HCT116 (cell line): ENCODE measurements at places on chromosomes 13 and 19.

DNA sequence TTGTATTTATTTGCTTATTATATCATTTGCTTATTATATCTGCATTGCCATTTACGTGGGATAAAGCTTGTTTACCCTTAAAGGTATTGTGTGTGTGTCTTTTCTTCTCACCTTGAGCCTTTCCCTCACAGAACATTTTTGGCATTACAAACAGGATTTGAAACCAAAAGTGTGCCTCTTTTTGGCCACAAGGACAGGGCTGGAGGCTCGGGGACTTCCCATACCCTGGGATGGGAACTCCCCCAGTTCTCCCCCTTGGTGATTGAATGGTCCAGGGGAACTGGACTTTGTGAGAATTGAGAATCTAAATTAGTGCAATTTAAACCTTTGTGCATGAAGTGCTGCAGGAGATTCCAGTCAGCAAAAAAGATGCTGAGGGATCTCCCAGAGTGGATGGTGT, 2.4 kb upstream of the ZNF506 start:
- DNase-seq = no peak

GRCh38 chr13:45892513-45892912, 41.0 kb upstream of the SIAH3 start:
- DNase-seq = no peak

- peak; percentile 56 for DNase-seq
Measured at GRCh38 chr13:53250272-53250875, 221.8 kb downstream of the OLFM4 start.

GRCh38 chr19:29162694-29163093, 50.3 kb downstream of the UQCRFS1 start:
- no peak for DNase-seq

DNA sequence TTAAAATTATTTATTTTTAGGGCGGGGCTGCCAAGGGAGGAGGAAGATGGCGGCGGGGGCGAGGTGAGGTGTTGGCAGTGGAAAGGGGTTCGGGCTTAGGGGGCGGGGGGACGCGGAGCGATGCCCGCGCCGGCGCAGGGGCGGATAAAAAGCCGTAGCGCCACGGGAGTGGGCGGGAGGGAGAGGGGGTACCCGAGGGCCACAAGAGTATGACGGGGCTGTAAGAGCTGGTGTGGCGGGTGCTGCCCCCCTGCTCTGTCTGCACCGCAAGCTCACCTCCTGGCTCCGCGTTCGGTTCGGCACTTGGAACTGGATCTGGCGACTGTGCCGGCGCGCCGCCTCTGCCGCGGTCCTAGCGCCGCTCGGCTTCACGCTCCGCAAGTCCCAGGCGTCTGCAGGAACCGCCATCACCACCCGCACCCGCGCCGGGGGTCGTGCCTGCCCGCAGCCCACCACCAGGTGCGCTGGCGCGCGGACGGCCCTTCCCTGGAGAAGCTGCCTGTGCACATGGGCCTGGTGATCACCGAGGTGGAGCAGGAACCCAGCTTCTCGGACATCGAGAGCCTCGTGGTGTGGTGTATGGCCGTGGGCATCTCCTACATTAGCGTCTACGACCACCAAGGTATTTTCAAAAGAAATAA, 265.2 kb upstream of the SGCG start:
- peak; percentile 22 for DNase-seq

DNA sequence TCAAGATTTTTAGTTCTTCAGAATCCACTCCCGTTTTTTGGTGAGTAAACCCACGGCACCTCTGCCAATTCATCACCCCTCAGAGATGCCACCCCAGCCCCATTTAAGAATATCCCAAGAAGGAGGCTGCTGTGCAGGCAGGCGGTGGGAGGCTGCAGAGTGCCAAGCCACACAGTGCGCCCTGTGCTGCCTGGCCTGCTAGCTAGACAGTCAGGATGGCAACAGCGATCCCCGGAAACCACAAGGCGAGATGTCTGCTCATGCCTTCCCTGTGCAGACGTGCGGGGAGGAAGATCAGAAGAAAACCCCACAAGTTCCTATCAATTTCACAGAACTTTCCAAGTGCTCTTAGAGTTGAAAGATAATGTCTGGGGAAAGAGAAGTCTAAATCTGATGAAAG, 64.8 kb upstream of the GPR183 start:
- DNase-seq = no peak

DNA sequence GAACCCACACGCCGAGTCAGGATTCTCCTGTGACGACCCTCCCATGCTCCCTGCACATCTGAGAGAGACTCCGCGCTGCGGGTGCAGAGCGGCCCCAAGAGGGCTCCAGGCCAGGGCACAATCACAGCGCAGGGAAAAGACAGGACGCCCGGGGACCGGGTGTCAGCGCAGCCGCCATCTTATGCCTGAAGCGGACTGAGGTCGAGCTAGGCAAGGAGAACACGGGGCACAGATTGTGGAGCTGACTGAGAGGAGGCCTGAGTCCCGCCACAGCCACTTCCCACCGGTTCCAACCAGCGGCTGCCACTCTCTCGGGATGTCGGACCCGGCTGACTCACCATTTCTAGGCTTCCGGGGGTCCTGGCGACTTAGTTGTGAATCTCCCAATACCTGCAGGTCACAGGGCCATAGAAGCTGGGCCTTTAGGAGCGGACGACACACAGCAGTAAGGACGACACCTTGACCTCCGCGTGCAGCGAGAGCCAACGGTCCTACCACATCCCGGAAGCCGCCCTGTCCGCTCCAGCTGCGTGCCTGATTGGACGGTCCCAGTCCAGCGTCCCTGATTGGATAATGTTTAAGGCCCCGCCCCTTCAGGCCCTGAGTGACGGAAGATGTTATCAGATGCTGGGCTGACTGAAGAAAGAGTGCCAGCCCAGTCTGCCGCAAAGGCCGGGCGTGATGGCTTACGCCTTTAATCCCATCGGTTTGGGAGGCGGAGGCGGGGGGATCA, at the start of gene ZNF728:
ZNF728 (minus strand) TSS at position 487 of the 733 bp plus-strand sequence; CDS start at position 341, 146 bp downstream.
- DNase-seq = no peak

- no peak for DNase-seq
Measured at GRCh38 chr13:50722440-50723125, 120.9 kb downstream of the DLEU7 start.

DNA sequence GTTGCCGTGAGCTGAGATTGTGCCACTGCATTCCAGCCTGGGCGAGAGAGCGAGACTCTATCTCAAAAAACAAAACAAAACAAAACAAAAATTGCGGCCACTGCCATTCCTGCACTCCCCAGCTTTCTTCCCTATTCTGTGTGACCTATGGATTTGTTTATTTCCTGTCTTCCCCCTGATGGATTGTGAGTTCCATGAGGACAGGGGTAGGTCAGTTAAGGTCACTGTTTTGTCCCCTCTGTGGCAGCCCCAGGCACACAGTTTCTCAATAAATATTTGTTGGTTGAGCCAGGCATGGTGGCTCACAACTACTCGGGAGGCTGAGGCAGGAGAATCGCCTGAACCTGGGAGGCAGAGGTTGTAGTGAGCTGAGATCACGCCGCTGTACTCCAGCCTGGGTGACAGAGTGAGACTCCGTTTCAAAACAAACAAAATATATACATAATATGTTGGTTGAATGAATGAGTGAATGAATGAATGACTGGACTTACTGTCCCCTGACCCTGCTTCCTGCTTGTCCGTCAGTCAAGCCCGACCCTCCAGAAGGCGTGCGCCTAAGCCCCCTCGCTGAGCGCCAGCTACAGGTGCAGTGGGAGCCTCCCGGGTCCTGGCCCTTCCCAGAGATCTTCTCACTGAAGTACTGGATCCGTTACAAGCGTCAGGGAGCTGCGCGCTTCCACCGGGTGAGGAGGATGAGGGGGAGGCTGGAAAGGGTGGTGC, 5.0 kb downstream of the EBI3 start:
- DNase-seq = no peak
